ENCODE measurements at places on chromosomes 1 and 21.

DNA sequence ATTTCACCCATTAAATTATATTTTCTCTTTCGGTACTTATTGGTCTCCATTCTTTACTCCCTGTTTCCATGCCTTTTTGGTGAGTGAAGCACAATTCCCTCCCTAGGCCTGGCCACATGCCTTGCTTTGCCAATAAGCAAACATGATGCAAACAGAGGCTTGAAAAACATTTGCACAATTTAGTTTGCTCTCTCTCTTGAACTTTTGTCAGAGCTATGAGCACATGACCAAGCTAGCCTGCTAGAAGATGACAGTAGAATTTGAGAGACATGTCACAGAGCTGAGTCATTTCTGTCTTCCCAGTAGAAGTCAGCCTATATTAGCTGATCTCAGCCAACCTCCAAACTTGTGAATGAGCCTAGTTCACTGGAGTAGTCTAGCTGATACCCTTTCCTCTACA, 24.6 kb downstream of the ANGPTL3 start:
- DNase-seq = no peak

DNA sequence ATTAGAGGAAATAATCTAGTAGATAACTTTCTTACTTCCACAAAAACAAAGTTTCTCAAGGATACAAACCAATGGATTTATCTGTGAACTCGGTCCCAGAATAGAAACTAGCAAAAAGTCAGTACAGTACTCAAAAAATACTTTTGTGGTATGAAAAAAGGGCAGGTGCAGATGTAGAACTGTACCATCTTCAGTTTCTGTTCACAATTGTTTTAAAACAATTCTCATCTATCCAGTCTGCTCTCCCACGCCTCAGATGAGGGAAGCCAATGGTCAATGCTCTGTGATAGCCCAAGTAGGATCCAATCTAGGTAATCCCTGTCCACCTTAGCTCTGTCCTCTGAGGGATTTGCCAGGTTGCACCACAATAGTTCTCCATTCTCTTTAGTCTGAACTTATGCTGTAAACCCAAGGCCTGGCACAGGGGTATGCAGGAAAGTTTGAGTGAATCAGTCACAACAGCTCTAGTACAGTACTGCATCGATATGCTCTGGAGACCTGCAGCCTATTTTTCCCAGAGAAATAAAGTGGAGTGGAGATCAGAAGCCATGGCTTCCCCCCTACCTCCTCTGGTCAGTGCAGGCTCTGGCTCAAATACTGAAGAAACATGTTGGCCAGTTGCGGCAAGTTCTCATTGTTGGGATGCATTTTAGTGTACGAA, 1.4 kb downstream of the KTI12 start:
- no peak for DNase-seq

- no peak for DNase-seq
Measured at GRCh38 chr21:40284409-40284808, 417.2 kb downstream of the PCP4 start.

GRCh38 chr1:207250431-207250830, 71.0 kb upstream of the CD55 start:
- no peak for DNase-seq

DNA sequence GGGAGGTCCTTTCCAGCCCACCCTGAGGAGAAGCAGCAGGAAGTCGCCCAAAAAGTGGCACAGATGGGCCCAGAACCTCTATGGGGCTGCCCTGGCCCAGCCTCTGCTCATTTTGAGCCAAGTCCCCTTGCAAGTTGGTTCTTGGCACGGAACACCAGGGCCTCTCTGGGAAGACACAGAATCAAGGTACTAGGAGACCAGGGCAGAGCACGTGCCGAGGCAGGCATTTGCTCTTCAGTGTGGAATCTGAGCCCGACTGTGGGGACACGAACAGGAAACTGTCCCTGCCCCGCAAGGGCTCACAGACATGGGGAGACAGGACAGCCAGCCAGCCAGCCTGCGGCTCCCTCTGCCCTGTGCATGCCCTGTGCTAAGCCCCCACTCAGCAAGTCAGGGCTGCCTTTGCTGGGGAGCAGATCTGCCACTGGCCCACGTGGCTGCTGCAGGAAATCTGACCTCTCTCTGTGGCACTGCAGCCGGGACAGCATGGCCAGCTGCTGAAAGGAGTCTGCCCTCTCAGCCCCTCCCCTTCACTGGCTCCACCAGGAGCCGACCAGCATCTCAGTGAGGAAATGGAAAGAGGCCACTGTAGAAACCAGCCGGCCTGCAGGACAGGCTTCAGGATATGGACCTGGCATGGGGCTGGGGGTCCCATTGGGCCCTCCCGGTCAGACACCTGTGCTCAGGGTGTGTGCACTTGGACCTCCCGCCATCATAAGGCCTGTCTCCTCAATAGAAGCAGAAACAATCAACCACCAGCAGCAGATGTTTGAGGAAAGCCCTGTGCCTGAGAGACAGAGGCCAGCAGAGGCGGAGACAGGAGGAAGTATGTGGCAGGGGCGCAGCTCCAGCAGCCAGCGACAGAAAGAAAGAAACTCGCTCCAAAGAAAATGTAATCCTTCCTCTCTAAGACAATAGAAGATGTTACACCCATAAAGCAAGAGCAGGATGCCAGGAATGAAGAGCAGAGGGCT, 3.7 kb downstream of the ARHGEF16 start:
- DNase-seq = peak; percentile 50

GRCh38 chr1:212958175-212958574, 7.8 kb downstream of the VASH2 start:
- DNase-seq = no peak

DNA sequence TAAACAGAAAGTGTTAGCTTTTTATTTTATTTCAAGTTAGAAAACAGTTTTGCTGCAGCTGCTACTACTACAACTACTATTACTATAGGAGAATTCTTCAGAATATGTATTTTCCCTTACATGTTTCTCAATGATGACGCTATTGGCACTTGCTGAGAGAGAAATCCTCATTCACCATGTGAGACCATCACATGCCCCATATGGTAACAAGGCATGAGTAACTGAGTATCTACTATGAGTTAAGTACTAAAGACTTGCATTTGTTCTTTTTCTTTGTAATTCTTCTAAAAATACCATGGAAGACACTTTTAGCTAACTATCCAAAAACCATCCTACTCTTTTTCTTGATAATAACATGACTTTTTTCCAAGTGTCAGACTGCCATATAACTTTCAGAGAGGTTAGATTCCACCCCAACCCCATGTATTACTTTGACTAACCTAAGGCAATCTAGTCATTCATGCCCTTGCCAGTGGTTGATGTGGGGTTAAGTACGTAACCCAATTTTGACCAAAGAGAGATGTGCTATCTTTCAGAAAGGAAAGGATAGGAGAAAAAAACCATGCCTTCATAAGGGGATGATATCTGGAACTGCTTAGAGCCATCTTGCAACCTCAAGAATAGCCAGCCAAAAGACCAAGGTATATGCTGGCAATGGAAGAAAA, 42.9 kb downstream of the COP1 start:
- no peak for DNase-seq

GRCh38 chr1:66283622-66284041, 250.3 kb upstream of the SGIP1 start:
- DNase-seq = no peak

- peak; percentile 36 for DNase-seq
Measured at GRCh38 chr21:27802816-27803475, 836.1 kb upstream of the ADAMTS5 start.

DNA sequence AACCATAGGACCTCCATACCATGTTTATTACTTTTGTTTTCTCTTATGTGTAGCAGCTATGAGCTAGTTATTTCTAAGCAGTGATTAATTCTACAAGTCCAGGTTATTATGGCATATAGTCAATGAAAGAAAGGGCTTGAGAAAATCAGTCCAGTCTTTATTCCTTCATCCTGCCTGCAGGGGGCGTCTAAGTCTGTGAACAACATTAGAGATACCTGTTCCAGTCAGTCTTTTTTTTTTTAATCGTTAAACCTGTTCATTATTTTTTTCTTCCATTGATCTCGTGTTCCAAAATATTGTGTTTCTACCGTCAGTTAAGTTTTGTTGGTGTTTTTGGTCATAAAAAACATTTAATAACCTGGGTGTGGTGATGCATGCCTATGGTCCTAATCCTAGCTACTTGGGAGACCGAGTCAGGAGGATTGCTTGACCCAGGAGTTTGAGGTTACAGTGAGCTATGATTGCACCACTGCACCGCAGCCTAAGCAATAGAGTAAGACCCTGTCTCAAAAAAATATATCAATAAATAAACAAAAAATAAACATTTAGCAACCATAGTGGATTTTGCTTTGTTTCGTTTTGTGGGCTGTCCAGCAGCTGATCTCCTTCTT, 29.4 kb upstream of the CD2 start:
- DNase-seq = no peak

DNA sequence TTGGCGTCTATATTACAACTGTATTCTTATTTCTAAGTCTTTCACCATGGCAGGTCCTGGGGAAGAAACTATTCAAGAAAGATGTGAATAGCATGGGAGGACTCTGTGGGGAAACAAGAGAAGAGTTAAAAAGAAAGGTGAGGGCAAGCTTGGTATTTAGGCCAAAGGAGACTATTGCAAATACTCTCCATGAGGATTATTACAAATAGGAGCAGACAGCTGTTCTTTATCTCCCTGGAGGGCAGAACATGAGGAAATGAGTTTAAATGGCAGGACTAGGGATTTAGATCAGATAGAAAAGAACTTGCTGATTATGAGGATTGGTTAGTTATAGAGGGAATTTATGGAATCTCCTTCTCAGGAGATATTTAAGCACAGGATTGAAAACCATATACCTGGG, 186.8 kb downstream of the CDC7 start:
- no peak for DNase-seq

DNA sequence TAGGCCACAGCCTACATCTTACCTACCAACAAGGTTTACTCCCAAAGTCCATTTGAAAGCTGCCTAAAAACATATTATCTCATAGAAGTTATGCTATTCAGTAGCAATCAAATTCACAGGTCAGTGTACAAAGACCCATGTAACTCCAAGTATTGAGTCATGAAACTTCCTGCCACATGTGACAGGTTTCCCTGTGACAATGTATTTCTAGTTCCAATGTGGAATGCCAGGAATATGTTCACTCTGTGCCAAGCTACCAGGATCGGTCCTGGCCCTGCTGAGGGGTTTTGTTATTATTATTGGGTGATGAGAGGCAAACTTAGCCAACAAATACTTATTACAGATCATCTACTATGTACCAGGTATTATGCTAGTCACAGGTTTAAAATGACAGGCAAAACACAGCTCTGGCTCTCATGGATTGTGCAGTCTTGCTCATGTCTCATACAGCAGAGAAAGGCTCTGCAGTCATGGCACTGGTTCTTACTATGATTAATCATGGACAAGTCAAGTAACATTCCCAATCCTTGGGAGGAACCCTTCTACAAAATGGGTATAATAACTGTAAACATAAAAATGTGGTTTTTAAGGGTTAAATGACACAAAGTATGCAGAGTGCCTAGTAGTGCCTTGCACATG, 22.5 kb downstream of the DPH5 start:
- DNase-seq = no peak

DNA sequence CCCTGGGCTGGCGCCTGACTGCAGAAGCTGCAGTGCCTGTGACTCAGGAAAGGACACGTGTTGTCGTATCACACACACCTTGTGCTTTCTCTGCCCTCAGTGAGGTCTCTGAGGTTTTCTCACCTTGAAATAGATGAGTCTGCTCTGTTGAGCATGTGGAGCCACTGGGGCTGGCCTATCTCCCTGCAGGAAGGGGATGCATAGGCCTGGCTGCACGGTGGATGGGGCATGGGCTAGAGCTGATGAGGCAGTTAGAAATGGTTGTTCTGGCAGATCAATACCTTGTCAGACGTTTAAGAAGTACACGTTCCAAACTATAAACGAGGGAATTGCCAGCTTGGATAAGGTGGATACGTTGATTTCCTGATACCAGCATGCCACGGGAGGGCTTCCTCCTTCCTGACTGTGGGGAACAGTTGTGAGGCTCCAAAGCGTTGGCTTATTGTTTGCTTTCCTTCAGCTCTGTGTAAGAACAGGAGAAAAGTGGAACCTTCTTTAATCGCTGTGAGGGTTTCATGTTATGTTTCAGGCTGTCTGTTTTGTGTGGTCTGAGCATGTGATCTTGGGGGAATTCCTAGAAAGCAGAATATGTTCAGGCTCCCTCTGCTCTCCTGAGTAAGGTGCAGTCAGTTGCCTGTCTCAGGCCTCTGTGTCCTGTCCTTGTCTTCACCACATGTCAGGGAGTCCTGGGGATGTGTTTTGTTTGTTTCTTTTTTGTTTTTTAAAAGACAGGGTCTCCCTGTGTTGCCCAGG, 44.8 kb downstream of the PCNT start:
- DNase-seq = no peak

- DNase-seq = no peak
Measured at GRCh38 chr1:246773213-246773641, 49.0 kb downstream of the SCCPDH start.

DNA sequence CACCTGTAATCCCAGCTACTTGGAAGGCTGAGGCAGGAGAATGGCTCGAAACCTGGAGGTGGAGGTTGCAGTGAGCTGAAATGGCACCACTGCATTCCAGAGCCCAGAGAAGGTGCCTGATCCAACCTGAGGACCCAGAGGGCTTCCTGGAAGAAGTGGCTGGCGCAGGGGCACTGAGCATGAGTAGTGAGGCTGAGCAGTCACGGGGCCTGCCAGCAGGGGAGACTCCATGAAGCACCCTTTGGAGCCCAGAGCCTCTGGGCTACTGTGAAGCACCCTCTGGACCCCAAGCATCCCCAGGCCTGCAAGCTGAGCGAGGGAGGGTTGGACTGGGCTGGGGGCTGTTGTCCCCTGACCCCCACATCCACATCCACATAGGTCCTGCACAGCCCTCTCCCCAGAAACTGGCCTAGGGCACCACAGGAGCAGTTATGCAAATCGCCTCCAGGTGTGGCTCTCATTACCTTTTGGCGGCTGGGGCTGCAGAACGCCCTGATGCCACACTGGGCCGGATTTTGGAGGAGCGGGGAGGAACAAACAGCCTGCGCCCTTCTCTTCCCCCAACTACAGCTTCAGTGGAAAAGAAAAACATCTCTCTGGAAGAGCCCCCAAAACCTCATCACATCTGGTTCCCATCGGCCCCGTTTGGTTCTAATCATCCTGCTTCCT, 78.2 kb upstream of the TARDBP start:
- DNase-seq = no peak

- no peak for DNase-seq
Measured at GRCh38 chr1:231534703-231535159, 6.3 kb downstream of the TSNAX start.

GRCh38 chr1:216855810-216856209, 132.6 kb upstream of the ESRRG start:
- no peak for DNase-seq
